Esophagus mucosa (tissue), 1 donor: ENCODE measurements at places on chromosomes 16 and 17. TPM values are rescaled to one million over a fixed set of nuclear protein-coding genes. Genes with fewer than 3 reads are reported as not detected.

- ATAC-seq, result no peak
Observed at GRCh38 chr17:82416771-82417170, 1.4 kb upstream of the HEXD start.

Gene KRTAP9-8
- total RNA-seq, result not detected

- no peak for ATAC-seq
Observed at GRCh38 chr17:61584866-61585265, 6.2 kb downstream of the NACA2 start.

Gene ZNF785
- 8.4 TPM for total RNA-seq

DNA sequence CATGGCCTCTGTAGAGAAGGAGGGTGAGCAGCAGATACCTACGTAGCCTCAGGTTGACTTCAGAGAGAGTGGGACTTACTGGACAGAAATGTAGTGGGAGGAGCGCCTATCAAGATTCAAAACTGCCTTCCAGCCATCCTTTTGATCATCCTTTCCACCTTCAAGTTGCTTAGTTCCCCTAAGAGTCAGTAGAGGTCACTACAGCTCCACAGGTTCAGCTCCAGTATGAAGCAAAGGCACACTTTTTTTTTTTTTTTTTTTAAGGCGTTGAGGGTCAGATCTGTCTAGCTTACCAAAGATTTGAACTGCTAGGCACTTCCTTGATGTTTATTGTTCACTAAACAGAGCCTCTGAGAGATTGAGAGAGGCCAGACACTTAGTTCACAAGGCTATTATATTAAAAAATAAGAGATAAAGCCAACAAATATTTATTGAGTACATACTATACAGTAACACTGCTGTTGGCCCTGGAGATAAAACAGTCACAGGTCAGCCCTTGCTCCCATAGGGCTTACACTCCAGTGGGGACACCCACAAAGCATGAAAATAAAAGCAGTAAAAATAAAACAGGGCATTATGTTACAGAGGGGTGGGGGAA is 3.1 kb downstream of the RNF227 start:
- peak; percentile 26 for ATAC-seq

DNA sequence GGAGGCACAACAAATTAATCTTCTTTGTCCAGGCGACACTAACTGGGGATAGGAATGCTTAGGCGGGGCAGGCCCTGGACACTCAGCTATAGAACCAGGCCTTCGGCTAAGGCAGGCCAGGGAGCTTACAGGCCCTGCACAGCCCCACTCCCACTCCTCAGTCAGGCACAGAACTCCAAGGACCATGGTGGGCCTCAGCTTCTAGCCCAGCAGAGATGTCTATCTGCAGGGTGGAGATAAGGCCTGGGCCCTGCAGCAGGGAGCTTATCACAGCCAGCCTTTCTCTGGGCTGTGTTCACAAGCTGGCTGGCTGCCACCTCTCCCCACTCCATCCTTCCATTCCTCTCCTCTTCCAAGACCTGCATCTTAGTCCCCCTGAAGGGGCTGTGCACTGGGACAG is 68.1 kb downstream of the TMEM132E start:
- ATAC-seq, result no peak

DNA sequence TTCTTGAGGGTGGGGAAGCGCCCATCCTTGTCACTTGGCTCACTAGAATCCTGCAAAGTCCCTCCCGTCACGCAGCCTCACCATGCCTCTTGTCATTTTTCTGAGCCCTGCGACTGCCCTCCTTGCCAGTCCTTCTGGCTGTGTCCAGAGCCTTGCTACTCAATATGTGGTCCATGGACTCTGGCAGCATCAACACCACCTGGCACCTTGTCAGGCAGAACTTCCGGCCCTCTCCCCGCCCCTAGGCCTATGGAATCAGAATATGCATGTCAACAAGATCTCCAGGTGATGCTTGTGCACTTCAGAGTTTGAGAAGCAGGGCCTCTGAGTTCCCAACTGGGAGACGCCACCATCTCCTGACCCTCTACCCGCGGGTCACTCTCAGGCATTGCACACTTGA is 12.1 kb downstream of the PIMREG start:
- no peak for ATAC-seq

Gene MEFV
- 0.52 TPM for total RNA-seq

- ATAC-seq, result no peak
Observed at GRCh38 chr16:50712560-50712898, 19.1 kb downstream of the NOD2 start.

- ATAC-seq, result no peak
Observed at GRCh38 chr16:28821874-28822519, 802 bp upstream of the ATXN2L start.

DNA sequence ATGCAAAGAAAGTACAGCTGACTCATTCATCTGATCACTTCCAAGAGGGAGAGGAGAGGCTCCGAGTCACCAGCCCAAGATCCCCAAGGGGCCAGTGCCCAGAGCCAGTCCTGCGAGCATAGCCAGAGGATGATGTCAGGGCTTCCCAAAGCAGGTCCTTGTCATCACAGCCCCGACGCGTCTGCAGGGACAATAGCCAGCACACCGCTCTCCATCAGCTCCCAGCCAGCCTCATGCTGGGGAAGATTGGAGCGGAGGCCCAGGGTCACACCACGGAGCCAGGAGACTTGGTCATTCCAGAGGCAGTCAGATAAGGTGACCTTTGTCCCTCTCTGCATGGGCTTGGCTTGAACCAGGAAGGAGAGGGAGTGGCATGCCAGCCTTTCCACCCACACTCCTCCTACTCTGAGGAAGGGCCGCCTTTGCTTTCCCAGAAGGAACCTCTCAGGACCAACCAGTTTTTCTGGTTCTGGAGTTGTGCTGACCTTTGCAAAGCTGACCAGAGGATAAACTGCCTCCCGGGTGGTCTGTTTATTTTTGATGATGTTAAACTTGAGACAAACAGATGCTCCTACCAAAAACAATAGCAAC is 58.3 kb upstream of the ARHGAP44 start:
- ATAC-seq, result peak; percentile 41

DNA sequence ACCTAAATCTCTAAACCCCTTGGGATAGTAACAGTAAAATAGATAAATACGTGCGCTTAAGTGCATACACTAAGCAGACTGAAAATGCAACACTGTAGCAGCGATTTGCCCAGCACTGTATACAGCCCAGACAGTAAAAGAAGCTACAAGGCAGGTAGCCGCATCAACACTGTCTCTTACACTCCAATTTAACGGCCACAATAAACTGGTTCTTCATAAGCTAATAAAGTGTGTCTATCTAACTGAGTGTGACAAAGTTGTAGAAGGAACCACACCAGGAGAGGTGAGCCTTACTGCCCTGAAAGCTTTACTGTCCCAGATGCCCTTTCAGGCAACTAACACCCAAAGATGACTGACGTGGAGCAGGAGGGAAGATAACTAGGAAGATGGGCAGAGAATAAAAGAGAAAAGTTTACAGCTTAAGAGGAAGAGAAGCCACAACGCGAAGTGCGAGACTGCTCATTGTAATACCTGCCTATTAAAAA is 847 bp downstream of the ZDHHC7 start:
- peak; percentile 9 for ATAC-seq

Gene KRT16
- 2,310 TPM for total RNA-seq

Gene OR4D1
- total RNA-seq, result not detected

Gene NEUROD2
- not detected for total RNA-seq

Gene CCL3
- total RNA-seq, result not detected

GRCh38 chr16:56347670-56348069 is 77.7 kb downstream of the AMFR start:
- ATAC-seq, result no peak

GRCh38 chr17:55555772-55556171 is 44.5 kb upstream of the SMIM36 start:
- no peak for ATAC-seq
